Esophagus (tissue), 2 donors: ENCODE measurements at places on chromosomes 3 and 15. TPM values are rescaled to one million over a fixed set of nuclear protein-coding genes. Genes with fewer than 3 reads are reported as not detected.

Gene VPS33B
- 8.3 TPM for polyA plus RNA-seq

Gene POLR2M
- 11.9 TPM for polyA plus RNA-seq

Gene GNAT1
- 0.07 TPM for polyA plus RNA-seq

Gene TMEM212
- not detected for polyA plus RNA-seq

Gene MAP1A
- polyA plus RNA-seq, result 0.78 TPM

Gene EPHB1
- 0.04 TPM for polyA plus RNA-seq

Gene NIPA2
- polyA plus RNA-seq, result 21.1 TPM

Gene STRC
- 0.11 TPM for polyA plus RNA-seq

Gene RPL35A
- 1,822 TPM for polyA plus RNA-seq

Gene C3orf49
- not detected for polyA plus RNA-seq

Gene EFL1
- 2.6 TPM for polyA plus RNA-seq

Gene ETFA
- polyA plus RNA-seq, result 111 TPM

Gene OSTN
- not detected for polyA plus RNA-seq

Gene C3orf22
- polyA plus RNA-seq, result not detected

Gene GABRG3
- not detected for polyA plus RNA-seq

Gene THBS1
- polyA plus RNA-seq, result 6.8 TPM

Gene ISLR
- polyA plus RNA-seq, result 2.3 TPM

Gene JAGN1
- polyA plus RNA-seq, result 20.6 TPM

Gene SCAANT1
- not detected for polyA plus RNA-seq

Gene CGNL1
- polyA plus RNA-seq, result 6.7 TPM

Gene MRPS25
- polyA plus RNA-seq, result 41.3 TPM

Gene CDHR4
- 0.04 TPM for polyA plus RNA-seq

Gene SNX4
- 9.6 TPM for polyA plus RNA-seq

Gene CHSY1
- polyA plus RNA-seq, result 3.3 TPM

Gene CHRM5
- not detected for polyA plus RNA-seq

Gene SAMD7
- polyA plus RNA-seq, result not detected

Gene FSTL1
- polyA plus RNA-seq, result 10.7 TPM

Gene TOPAZ1
- not detected for polyA plus RNA-seq

Gene RETNLB
- polyA plus RNA-seq, result not detected

Gene KCNAB1
- polyA plus RNA-seq, result 0.61 TPM

Gene GOLGB1
- 11.3 TPM for polyA plus RNA-seq

Gene RARRES1
- 3.0 TPM for polyA plus RNA-seq

Gene POPDC2
- polyA plus RNA-seq, result 1.4 TPM

Gene TGM5
- 12.9 TPM for polyA plus RNA-seq

Gene CCR8
- polyA plus RNA-seq, result 0.06 TPM

Gene PPP1R14D
- polyA plus RNA-seq, result 0.21 TPM

Gene KBTBD13
- not detected for polyA plus RNA-seq

Gene FGF12
- polyA plus RNA-seq, result 1.5 TPM

Gene THOC7
- 223 TPM for polyA plus RNA-seq

Gene NUP210
- polyA plus RNA-seq, result 5.7 TPM

Gene BOC
- polyA plus RNA-seq, result 26.6 TPM

Gene GATM
- polyA plus RNA-seq, result 15.7 TPM

Gene GCNT3
- 8.3 TPM for polyA plus RNA-seq

Gene GABRA5
- polyA plus RNA-seq, result 0.14 TPM

Gene GOLGA6L26
- polyA plus RNA-seq, result not detected
